Astrocyte (in vitro differentiated cells and primary cell): ENCODE measurements at places on chromosomes 12 and 14.
A peak's percentile ranks its signal among the peaks of the same experiment; 100 is the strongest.

DNA sequence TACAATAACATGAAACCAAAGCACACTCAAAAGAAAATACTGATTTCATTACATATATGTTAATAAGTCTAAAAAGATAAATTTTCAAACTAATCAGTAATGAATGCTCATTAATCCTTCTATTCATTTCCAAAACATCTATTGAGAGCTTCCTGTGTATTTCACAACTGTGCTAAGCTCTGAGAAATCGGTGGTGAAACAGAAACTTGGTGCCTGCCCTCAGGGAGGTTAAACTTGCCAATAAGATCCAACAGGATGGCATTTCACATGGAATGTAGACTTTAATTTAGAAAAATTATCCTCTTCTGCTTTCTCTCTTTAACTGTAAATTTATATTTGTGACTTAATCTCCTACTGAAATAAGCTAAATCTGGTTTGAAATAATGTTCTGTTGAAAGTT lies 70.9 kb upstream of the SLC38A4 start:
- no peak for DNase-seq

- DNase-seq: no peak
These were observed 80.4 kb downstream of the EML1 start for GRCh38 chr14:99873653-99874052.

- DNase-seq: no peak
These were observed 129.2 kb downstream of the KCNA5 start for GRCh38 chr12:5172886-5173285.

DNA sequence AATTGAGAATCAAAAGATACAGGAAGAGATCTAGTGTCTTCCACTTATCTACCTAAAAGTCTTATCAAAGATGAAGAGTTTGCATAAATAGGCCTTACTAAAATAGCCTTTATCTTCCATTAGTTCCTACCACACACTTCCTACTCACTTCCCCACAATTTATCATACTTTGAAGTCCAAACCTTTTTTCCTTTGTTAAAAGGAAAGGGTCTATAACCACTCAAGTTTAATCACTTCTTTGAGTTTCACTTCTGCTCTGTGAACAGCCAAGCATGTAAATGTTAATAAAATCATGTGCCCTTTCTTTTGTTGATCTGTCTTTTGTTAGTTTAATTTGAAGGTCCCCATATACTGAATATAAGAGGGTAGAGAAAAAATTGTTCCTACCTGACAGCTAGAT lies 114.5 kb downstream of the PHLDA1 start:
- no peak for DNase-seq

DNA sequence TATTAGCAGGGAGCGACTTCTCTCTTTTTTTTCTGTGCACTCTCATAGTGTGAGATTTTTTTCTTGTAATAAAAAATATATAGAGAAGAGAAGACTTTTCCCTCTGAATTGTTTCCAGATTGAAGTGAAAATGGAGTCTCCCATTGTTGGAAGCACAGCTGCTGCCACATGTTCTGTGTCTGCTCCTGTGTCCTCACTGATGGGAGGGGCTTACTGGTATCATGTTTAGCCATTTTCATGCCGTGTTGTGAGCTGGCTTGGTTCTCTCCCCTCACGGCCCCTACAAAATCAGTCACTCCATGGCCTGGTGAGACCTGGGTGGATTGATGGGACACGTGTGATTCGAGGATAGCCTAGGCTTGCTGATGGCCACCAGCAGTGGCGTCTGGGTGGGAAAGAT lies 379.7 kb upstream of the DDHD1 start:
- no peak for DNase-seq

- DNase-seq: no peak
These were observed 334.6 kb downstream of the ZFP36L1 start for GRCh38 chr14:68458253-68458652.

DNA sequence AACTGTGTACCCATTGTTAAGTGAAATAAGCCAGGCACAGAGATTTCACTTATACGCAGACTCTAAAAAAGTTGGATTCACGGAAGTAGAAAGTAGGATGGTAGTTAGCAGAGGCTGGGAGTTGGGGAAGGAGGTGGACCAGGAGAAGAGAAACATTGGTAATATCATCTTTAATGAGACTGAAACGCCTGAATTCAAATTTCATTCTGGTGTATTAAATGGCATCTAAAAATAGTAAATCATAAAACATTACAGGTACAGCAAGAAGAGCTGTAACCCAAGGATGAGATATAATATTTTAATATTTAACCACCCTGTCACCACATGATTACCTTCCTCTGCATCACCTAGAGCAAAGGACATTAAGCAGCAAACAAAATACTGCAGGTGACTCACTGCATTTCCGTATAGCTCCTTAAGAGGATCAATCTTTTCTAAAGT lies 99.4 kb downstream of the EPS8 start:
- no peak for DNase-seq

DNA sequence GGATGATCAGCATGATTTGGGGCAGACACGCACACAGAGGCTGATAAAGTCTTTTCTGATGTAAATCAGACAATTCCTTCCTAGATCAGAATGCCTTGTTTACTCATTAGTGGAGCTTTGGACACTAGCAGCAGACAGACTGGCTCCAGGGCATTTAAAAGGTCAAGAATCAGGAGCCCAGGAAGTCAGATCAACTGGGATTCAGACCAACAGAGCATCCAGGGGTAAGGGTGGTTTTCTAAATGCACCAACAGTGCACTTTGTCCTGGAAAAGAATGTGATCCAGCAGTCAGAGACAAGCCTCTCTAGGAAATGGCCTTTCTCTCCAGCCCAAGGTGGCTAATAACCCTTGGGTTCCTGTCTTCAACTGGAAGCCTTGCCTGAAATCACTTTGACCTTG lies 405.3 kb downstream of the MED13L start:
- no peak for DNase-seq

DNA sequence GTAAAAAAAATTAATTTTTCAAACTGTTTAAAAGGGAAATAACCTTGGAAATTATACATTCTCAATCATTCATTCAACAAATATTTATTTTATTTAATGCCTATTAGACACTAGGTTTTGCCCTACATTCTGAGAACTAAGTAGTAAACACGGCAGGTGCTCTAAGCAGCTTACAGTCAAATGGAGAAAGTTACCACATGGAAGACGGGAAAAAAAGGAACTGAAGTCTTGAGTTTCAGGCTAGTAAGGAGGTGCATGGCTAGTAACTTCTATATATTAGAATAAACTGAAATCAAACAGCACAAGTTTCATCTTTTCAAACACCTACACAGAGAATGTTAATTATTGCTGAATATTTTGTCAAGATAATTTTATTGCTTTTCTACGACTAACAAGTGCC lies 52.9 kb downstream of the C12orf42 start:
- DNase-seq: no peak

GRCh38 chr12:4135919-4136605 lies 137.5 kb upstream of the CCND2 start:
- DNase-seq: no peak

GRCh38 chr12:63849641-63850040 lies 5.1 kb downstream of the SRGAP1 start:
- DNase-seq: no peak

DNA sequence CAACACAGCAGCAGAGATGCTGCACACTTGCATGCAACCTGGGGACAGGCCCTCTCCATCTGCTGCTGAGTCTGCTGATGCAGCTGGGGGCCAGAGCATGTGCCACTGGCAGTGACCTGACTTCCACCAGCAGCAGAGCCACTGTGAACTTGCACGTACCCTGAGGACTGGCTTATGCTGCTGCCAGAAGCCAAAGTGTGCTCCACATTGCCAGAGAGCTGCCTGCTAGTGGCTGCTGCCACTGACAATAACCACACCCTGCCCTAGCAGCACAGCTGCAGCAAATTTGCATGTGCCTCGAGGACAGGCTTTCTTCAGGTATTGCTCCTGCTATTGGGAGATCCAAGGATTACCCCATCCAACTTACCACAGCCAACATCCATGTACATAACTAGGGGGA lies 4.5 kb upstream of the PRR4 start:
- no peak for DNase-seq

- DNase-seq: no peak
These were observed 69.4 kb downstream of the TRAFD1 start for GRCh38 chr12:112194601-112195247.

- DNase-seq: peak; percentile 26
These were observed 50.3 kb downstream of the CIT start for GRCh38 chr12:119826661-119827445.

- DNase-seq: peak; percentile 63
These were observed 287.2 kb downstream of the BCAT1 start for GRCh38 chr12:24661657-24662096.

GRCh38 chr12:15336768-15337553 lies 14.7 kb downstream of the PTPRO start:
- DNase-seq: peak; percentile 79

- DNase-seq: no peak
These were observed 237.3 kb upstream of the DAAM1 start for GRCh38 chr14:58951143-58951542.

GRCh38 chr12:2114071-2114470 lies 61.3 kb downstream of the CACNA1C start:
- DNase-seq: no peak

DNA sequence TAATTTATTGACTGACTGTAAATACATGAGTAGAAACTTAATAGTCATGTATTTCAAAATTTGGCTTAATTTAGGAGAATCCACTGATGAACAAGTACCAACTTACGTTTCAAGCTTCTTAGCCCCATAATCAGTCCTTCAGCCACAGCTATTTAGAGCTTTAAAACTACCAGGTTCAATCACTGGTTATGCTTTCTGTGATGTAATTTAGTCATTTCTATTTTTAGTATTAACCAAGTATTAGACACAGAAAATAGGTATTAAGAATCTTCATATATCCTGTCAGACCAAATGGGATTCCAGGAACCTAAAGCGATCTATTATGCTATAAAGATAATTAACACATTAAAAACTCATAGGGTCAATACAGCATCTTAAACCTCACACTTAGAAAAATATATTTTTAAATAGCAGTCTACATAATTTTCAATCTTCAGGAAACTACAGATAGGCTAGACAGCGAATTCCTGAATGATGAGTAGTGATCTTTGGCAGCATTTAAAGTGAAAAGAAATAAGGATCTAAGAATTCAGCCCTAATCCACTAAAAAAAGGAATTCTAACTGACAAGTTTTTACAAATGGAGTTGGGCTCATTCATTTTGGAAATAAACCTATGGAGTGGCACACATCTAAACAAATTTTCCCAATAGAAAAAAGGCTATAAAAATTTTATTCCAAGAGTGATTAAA lies 51.5 kb downstream of the ZC3H14 start:
- DNase-seq: peak; percentile 82

GRCh38 chr12:10174986-10175614 lies 3.2 kb upstream of the OLR1 start:
- no peak for DNase-seq

GRCh38 chr14:88346048-88346639 lies 23.1 kb upstream of the KCNK10 start:
- DNase-seq: no peak

DNA sequence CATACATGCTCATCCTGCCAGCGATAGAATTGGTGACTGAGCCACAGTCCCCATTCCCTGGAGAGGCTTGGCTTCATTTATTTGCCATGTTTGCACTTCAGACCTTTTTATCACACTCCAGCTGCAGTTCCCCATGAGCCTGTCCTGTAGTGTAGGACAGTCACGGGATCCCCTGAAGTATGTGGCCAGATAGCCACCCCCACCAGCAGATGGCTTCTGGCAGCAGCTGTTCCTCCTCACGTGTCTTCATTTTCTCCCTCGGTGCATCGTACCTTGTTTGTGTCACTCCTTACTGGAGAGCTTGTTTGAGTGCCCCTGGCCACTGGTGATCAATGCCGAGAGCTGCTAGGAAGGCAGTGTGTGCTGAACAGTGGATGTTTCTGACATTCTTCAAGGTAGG lies 40.2 kb downstream of the UBE3B start:
- DNase-seq: no peak

GRCh38 chr12:98416845-98417244 lies 98.5 kb upstream of the TMPO start:
- DNase-seq: peak; percentile 26

- DNase-seq: no peak
These were observed 110.9 kb downstream of the FSCB start for GRCh38 chr14:44396226-44396625.

DNA sequence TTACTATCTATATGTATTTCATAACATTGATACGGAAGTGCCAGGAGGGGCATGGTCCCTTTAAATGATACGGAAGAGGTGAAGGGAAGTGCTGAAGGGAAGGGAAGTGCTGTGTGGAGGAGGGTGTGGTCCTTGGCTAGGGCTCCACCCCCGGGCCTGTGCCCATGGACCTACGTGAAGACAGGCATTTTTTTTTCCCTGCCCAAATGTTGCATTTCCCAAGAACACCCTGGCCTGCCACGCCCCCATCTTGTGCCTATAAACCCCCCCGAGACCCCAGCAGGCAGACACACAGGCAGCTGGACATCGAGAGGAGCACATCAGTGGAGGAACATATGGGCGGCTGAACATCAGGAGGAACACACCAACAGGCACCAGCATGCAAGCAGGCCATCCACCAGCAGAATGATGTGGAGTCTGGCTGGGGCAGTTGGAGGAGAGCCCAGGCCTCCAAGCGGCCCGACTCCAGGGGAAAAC lies 134.1 kb downstream of the SLC41A2 start:
- DNase-seq: no peak

GRCh38 chr12:20631711-20632110 lies 63.4 kb upstream of the SLCO1C1 start:
- DNase-seq: peak; percentile 71

DNA sequence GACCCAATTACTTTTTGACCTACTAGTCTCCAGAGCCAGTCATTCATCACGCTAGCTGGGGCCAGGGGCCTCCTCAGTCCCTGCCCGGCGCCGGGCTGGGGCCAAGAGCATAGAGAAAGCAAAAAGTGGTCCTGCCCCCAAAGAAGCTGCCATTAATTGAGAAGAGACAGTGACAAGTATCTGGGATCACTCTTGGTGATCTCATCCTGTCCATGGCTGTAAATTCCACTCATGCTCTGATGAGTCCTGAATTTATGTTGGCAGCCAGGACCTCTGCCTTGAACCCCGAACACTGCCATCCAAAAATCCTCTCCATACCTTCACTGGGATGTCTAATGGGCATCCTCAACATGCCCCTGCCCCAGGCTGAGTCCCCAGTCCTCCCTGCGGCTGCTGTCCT lies 34.4 kb upstream of the DLK1 start:
- no peak for DNase-seq
